ENCODE measurements at places on chromosomes 1 and 21.

DNA sequence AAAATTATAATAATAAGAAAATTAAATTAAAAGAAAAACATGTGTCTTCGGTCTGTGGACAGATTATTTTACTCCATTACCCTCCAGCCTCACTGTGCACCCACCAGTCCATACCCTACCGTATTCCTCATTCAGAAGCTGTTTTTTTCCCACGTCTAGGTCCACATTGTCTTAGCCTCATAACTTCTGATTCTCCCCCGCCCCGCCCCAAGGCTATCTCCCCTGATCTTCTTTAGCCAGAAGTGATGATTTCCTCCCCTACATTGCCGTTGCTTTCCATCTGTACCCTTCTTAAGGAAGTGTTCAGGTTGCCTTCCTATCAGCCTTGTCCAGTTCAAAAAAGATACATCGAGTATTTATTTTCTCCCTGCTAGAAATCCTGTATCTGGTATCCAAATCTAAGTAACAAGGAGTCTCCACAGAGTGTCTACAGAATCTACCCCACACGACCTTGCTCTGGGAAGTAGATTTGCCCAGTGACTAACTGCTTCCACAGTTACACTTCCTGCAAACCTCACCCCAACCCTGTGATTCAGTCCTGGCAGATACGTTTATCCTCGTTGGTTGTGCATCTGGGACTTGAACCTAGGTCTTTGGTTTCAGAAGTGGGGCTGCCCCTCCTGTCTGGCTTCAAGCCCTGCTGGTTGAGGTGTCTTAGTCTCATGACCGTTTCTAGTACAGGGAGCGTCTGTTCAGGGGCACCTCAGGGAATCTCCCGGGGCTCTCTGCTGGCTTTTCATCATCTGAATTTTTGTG, 470.2 kb downstream of the CAMTA1 start:
- DNase-seq, result no peak

DNA sequence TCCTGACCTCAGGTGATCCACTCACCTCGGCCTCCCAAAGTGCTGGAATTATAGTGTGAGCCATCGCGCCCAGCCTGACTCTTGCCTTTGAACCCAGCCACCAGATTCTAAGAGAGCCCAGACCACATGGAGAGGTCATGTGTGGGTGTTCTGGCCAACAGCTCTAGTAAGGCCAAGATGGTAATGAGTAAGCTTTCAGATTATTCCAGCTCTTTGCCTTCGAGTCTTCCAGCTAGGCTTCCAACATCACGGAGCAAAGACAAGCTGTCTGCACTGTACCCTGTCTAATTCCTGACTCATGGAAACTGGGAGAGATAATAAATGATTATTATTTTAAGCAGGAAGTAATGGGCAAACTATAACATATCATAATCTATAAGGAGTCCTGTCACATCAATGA, 14.8 kb upstream of the ZFP69B start:
- DNase-seq, result no peak

- no peak for DNase-seq
These were observed 65.2 kb downstream of the SYT2 start for GRCh38 chr1:202645097-202645476.

- no peak for DNase-seq
These were observed at the start of gene GRHL3 for GRCh38 chr1:24319312-24319863. Gene GRHL3, plus strand, starts transcription at chr1:24319357. Its CDS starts 195 bp downstream, at chr1:24319552.

- no peak for DNase-seq
These were observed 32.5 kb upstream of the CACHD1 start for GRCh38 chr1:64437453-64437852.

- DNase-seq, result no peak
These were observed 3.4 kb downstream of the KCNA3 start for GRCh38 chr1:110671361-110671760.

- DNase-seq, result no peak
These were observed 197.8 kb downstream of the VAV3 start for GRCh38 chr1:107767156-107767582.

DNA sequence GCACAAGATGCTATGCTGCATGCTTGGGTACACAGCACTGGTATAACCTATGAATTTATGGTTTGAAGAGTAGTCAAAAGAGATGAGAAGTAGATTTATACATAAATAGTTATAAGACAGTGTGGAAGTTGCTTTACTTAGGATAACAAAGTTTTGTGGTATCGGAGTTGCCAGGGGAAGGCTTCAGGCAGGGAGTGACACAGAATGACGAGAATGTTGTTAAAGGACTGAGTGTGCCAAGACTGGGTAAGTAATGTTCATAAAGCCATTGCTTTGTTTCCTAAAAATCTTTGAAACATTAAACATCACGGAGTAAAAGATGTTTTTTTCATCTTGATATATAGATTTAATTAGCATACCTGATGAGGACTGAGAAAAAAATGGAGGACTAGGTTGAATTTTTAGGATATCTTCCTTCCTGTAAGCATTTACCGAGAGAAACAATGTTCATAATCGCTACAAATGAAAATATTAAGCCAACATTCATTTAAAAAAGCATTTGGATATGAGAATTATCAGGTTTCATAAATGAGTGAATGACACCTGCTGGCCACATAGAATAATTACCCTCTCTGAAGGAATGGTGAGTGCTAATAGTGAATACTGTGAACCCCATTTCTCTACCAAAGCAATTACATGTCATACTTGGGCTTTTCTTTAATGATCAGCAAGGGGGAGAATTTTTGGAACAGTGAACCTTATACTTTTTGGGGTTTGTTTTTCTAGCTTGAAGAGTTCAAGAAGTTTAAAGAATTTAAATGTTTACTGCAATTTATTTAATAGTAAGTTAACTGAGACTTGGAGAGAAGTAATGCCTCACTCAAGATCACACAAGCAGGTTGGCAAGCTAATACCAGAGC, 28.4 kb downstream of the EXTL2 start:
- DNase-seq, result peak; percentile 35
